ENCODE measurements at places on chromosomes 12 and 14. TPM values are rescaled to one million over a fixed set of nuclear protein-coding genes. Genes with fewer than 3 reads are reported as not detected.

The CRACR2A gene
- 1.6 TPM for total RNA-seq

The APOF gene
- total RNA-seq: not detected

The LRRIQ1 gene
- total RNA-seq: 0.87 TPM

The MYH7 gene
- total RNA-seq: under 0.01 TPM

The TTC6 gene
- 0.30 TPM for total RNA-seq

The GLI1 gene
- 0.50 TPM for total RNA-seq

The KLRK1 gene
- total RNA-seq: not detected

- no peak for DNase-seq
Measured at GRCh38 chr12:57040750-57041149, 9.2 kb downstream of the MYO1A start.

DNA sequence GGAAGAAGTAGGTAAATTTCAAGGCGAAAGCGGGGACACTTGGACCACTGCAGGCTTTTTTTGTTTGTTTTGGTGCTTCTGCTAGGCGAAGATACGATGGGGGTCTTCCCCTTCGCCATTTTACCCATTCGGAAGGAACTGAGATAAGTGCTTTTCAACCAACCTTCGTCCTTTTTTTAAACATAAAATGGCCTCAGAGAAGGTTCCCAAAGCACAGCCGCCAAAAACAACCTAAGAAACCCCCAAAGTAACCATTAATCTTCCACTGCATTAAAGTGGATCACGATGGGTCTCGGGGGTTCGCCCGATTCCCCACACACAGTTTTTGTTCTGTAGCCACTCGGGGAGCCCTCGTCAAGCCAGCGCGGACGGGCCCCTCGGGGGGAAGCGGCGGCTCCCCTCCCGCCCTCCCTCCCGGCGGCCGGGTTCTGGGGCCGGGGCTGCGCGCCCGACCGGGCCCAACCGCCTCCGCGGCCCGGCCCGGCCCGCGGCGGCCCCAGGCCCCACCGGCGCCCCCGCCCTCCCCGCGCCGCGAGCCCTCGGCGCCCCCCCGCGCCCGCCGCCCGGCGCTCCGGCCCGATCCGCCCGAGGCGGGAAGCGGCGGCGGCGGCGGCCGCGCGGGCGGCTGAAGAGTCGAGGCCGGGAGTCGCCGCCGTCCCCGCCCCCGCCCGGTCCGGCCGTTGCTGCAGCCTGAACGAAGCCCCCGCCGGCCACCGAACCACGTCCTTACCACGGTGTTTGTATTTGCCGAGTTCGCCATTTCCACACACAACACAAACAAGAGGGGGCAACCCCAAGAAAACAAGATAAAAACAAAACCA, 790 bp downstream of the GTF2A1 start:
- DNase-seq: peak; percentile 10

GRCh38 chr12:106976668-106977067, 10.3 kb downstream of the MTERF2 start:
- DNase-seq: no peak

DNA sequence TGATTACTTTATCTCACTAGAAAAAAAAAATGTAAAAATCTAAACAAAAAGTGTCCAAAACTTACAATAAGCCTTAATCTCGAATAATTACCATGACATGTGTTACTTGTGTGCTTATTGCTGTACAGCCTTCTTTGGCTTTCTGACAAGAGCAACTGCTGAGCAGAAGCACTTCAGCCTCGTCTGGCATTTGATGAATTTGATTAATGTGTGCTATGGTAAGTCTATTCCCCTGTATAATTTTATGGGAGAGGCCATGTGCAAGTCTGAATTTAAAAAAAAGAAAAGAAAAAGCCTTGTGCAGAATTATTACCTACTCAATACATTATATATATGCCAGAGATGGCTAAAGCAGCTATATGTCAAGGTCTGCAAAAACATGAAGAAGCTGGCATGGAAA, 113.9 kb downstream of the AEBP2 start:
- DNase-seq: no peak

- peak; percentile 69 for DNase-seq
Measured at GRCh38 chr12:64890873-64891468, 66.5 kb downstream of the TBC1D30 start.

DNA sequence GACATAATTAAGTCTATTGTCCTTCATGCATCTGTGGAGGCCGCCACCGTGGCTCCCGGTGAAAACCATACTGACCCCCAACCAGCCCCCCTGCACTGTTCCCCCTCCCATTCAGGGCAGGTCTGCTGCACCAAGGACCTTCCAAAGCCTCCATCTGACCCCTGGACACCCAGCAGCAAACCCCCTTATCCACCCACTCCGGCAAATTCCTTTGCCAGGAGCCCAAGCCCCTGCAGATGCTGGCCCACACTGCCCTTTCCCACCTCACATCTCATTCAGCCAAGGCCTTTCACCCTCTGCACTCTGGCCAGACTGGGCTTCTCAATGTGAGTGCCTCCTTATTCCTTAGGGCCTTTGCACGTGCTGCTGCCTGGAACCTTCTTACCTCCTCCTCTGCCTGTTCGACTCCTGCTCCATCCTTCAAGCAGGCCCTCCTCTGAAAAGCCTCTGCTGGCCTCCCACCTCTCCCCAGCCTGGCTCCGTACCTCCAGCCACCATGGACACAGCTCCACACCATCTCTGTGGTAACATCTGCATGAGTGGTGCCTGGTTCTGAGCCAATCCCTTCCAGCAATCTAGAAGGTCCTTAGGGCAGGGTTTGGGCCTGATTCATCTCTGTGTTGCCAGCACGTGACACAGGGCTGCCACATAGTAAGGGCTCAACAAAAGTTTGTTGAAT, 230.7 kb downstream of the BCL11B start:
- DNase-seq: no peak

GRCh38 chr14:29370024-29370423, 557.6 kb downstream of the PRKD1 start:
- DNase-seq: no peak

- DNase-seq: no peak
Measured at GRCh38 chr14:58353516-58354299, 42.0 kb upstream of the TOMM20L start.

- no peak for DNase-seq
Measured at GRCh38 chr14:24151404-24152080, 4.2 kb downstream of the RNF31 start.

DNA sequence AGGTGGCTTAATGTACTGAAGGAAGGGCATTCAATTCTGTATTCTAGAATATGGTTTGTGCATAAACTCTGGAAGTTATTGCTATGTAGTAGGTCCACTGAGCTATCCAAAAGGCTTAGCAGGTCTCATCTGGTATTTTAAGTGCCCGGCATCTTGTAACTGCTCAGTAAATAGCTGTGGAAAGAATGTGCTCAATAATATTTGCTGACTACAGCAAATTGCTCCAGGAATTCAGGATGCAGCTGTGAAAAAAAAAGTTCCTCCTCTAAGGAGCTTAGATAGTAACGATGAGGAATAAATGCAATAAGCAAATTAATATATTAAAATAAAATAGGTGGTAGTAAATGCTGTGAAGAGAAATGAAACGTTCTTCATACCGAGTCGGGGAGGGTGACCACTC, 857.1 kb downstream of the AACS start:
- no peak for DNase-seq

DNA sequence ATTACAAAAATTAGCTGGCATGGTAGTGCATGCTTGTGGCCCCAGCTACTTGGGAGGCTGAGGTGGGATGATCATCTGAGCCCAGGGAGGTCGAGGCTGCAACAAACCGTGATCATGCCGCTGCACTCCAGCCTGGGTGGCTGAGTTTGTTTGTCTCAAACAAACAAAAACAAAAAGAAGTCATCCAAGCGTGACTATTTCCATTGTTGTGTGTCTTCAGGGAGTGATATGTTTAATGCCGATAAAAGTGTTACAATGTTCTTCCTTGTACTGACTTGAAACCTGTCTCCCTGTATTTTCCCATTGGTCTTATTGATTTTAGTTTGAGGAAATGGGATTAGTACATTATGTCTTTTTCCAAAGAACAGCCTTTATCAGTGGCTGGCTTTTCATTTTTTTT, 75.6 kb upstream of the USP44 start:
- DNase-seq: peak; percentile 53

GRCh38 chr14:104383088-104383995, 196.2 kb upstream of the C14orf180 start:
- no peak for DNase-seq

DNA sequence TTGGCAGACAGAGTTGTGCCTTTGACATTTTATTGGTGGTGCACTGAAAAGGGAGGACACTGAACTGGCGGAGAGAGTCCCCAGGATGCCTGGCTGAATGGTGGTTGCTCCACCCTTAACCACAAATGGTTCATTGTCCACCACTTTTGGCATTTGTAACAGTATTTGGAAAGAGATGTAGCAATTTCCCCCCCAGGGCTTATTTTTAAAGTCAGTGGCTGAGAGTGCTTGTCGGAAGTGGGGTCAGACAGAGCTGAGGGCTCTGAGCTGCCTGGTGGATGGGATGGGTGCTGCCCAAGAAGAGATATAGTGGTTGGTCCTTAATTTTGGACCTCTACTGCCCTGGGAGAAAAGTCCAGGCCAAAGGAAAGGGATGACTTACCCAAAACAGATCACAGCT, 31.5 kb upstream of the FGF6 start:
- DNase-seq: no peak
